Spinal cord (tissue), 10 donors: ENCODE measurements at places on chromosomes 3 and 15. TPM values are rescaled to one million over a fixed set of nuclear protein-coding genes. Genes with fewer than 3 reads are reported as not detected.

- no peaks in the 10 kb centered on the region for H3K27me3 ChIP-seq
- peak; percentile 79 for DNase-seq
- peak overlapping the region; percentile 92 for H3K27ac ChIP-seq
- H3K4me1 ChIP-seq: peaks cover 84% of the 10 kb centered on the region
- H3K36me3 ChIP-seq: peaks cover 16% of the 10 kb centered on the region
Measured at GRCh38 chr3:195896361-195897080, 11.8 kb downstream of the TNK2 start.

- peaks cover 19% of the 10 kb centered on the region for H3K4me1 ChIP-seq
- H3K27ac ChIP-seq: peak within 1 kb of the TSS; percentile 82
- no peaks in the 10 kb centered on the region for H3K27me3 ChIP-seq
- DNase-seq: peak; percentile 31
- peaks cover 4% of the 10 kb centered on the region for H3K36me3 ChIP-seq
- peak within 1 kb of the TSS; percentile 81 for H3K4me3 ChIP-seq
Measured at GRCh38 chr3:12796171-12797123, at the start of gene CAND2. Gene CAND2, plus strand, starts transcription at chr3:12796680. Its CDS starts 41 bp downstream, at chr3:12796721.

DNA sequence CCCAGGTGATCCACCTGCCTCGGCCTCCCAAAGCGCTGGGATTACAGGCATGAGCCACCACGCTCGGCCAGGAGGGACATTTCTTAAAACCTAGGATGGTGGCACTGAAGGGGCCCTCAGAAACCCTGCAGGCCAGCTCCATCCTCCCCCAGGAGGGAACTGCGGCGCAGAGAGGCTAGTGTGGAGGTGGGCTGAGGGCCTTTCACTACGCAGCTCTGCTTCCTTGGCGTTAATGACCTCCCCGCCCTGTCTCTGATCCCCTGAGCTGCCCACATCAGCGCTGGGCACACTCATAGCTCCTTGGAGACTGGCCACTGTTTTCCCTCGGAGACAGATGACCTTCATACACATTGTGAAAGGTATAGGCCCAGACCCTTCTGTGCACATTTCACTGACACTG is 46.2 kb upstream of the MAGEF1 start:
- H3K4me3 ChIP-seq: no peak overlapping the region
- H3K27ac ChIP-seq: no peak overlapping the region
- H3K4me1 ChIP-seq: peaks cover 27% of the 10 kb centered on the region
- no peaks in the 10 kb centered on the region for H3K36me3 ChIP-seq
- H3K27me3 ChIP-seq: no peaks in the 10 kb centered on the region

DNA sequence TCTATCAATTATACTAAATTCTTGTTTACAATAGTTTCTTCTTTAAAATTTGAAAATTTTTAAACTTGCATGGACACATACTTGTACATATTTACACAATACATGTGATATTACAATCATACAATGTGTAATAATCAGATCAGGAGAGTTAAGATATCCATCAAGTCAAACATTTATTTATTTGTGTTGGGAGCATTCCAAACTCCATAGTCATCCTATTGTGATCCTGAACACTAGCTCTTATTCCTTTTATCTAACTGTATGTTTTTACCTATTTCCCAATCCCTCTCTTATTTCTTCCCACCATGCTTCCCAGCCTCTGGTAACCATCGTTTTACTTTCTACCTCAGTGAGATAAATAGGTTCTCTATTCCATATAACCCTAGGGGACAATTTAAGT is 1219.2 kb downstream of the ZPLD1 start:
- DNase-seq: no peak
- no peaks in the 10 kb centered on the region for H3K27me3 ChIP-seq
- H3K27ac ChIP-seq: no peak overlapping the region
- no peaks in the 10 kb centered on the region for H3K36me3 ChIP-seq

- H3K4me3 ChIP-seq: no peak overlapping the region
- H3K27me3 ChIP-seq: no peaks in the 10 kb centered on the region
- H3K27ac ChIP-seq: peak overlapping the region; percentile 1
- H3K36me3 ChIP-seq: no peaks in the 10 kb centered on the region
- no peak for DNase-seq
Measured at GRCh38 chr3:100257586-100257985, 3.2 kb upstream of the TBC1D23 start.

GRCh38 chr15:101240358-101240757 is 11.5 kb downstream of the CHSY1 start:
- H3K4me3 ChIP-seq: no peak overlapping the region
- DNase-seq: no peak
- no peaks in the 10 kb centered on the region for H3K36me3 ChIP-seq
- H3K27me3 ChIP-seq: no peaks in the 10 kb centered on the region
- H3K27ac ChIP-seq: no peak overlapping the region

- no peaks in the 10 kb centered on the region for H3K36me3 ChIP-seq
- no peak for DNase-seq
- no peak overlapping the region for H3K4me3 ChIP-seq
Measured at GRCh38 chr3:24507776-24508422, 13.2 kb upstream of the THRB start.

- no peaks in the 10 kb centered on the region for H3K27me3 ChIP-seq
- DNase-seq: no peak
- no peaks in the 10 kb centered on the region for H3K4me1 ChIP-seq
- no peak overlapping the region for H3K27ac ChIP-seq
- no peak overlapping the region for H3K4me3 ChIP-seq
- H3K36me3 ChIP-seq: no peaks in the 10 kb centered on the region
Measured at GRCh38 chr15:48842501-48842900, 31.6 kb upstream of the CEP152 start.

DNA sequence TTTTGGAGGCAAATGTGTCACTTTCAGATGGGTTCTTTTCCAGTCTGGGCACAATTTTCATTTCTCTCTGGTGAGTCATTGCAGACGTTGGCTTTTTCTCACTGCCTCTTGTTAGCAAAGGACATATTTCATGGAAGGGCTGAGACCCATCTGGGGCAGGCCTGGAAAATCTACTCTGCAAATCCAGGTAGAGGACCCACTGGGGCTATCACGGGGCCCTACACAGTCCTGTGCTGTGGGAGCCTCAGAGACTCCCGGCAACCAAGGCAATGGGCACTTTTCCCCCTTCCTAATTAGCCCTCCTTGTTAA is 58.0 kb downstream of the HRH1 start:
- H3K4me3 ChIP-seq: no peak overlapping the region
- H3K4me1 ChIP-seq: peaks cover 26% of the 10 kb centered on the region
- no peak overlapping the region for H3K27ac ChIP-seq
- no peak for DNase-seq

- H3K4me1 ChIP-seq: no peaks in the 10 kb centered on the region
- peak; percentile 22 for DNase-seq
- H3K27me3 ChIP-seq: no peaks in the 10 kb centered on the region
- no peaks in the 10 kb centered on the region for H3K36me3 ChIP-seq
- no peak overlapping the region for H3K4me3 ChIP-seq
Measured at GRCh38 chr3:85801955-85802354, 843.2 kb downstream of the CADM2 start.

- peaks cover 62% of the 10 kb centered on the region for H3K4me1 ChIP-seq
- no peak overlapping the region for H3K4me3 ChIP-seq
- peak; percentile 46 for DNase-seq
- H3K27ac ChIP-seq: no peak overlapping the region
- peaks cover 13% of the 10 kb centered on the region for H3K36me3 ChIP-seq
Measured at GRCh38 chr3:13012221-13012691, 61.0 kb downstream of the IQSEC1 start.

DNA sequence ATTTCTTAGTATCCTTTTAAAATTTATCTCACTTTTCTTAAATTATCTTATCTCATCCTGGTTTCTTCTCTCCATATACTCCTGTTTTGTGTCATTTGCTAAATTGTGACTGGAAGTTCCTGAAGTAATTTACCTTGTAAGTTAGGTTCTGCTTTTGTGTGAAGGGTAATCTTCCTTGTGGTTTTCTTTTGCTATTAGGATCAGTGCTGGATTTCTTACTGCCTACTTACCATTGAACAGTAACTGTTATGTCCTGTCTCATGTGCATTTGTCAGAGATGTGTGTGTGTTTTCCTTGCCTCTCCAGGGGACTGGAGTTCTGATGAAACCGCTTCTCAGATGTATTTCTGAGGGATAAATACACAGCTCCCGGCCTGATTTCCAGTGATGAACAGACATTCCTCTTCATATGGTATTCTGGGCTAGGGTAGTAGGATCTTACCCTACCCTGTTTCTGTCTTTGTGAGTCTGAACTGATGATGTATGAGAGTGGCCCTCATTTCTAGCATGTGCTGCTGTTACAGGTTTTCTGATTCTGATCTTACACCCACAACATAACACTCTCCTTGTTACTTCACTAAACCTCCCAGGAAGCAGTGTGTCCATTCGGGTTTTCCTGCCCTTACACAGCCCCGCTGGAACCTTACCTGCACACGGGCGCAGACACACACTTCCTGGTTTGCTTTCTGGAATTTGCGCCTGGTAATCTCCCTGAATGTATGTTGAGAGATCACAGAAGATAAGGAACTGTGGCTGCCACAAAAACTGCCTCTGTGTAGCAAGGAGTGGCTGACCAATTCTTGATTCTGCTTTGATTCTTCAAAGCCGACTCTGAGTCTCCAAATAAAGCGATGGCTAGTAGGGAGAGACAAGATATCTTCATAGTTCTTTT is 14.7 kb downstream of the PAK2 start:
- peaks cover 4% of the 10 kb centered on the region for H3K36me3 ChIP-seq
- no peak overlapping the region for H3K4me3 ChIP-seq
- DNase-seq: no peak
- H3K27ac ChIP-seq: no peak overlapping the region

Gene SHC4
- 30.8 TPM for total RNA-seq

Gene SLC15A2
- total RNA-seq: 42.3 TPM

Gene NANOGP8
- total RNA-seq: not detected

Gene P2RY14
- 6.1 TPM for total RNA-seq

Gene SLC12A1
- 1.9 TPM for total RNA-seq

Gene MCF2L2
- total RNA-seq: 29.6 TPM

Gene RBP2
- total RNA-seq: not detected

Gene RYR3
- total RNA-seq: 13.0 TPM

Gene SUSD5
- 5.6 TPM for total RNA-seq
